ENCODE measurements at places on chromosomes 5 and 9. TPM values are rescaled to one million over a fixed set of nuclear protein-coding genes. Genes with fewer than 3 reads are reported as not detected.

Gene HTR1A
- not detected for total RNA-seq

Gene MYMK
- not detected for total RNA-seq

Gene LCN1
- total RNA-seq = not detected

Gene HMCN2
- total RNA-seq = not detected

- DNase-seq = no peak
Observed at GRCh38 chr5:1883925-1884677, 1.4 kb upstream of the IRX4 start.

DNA sequence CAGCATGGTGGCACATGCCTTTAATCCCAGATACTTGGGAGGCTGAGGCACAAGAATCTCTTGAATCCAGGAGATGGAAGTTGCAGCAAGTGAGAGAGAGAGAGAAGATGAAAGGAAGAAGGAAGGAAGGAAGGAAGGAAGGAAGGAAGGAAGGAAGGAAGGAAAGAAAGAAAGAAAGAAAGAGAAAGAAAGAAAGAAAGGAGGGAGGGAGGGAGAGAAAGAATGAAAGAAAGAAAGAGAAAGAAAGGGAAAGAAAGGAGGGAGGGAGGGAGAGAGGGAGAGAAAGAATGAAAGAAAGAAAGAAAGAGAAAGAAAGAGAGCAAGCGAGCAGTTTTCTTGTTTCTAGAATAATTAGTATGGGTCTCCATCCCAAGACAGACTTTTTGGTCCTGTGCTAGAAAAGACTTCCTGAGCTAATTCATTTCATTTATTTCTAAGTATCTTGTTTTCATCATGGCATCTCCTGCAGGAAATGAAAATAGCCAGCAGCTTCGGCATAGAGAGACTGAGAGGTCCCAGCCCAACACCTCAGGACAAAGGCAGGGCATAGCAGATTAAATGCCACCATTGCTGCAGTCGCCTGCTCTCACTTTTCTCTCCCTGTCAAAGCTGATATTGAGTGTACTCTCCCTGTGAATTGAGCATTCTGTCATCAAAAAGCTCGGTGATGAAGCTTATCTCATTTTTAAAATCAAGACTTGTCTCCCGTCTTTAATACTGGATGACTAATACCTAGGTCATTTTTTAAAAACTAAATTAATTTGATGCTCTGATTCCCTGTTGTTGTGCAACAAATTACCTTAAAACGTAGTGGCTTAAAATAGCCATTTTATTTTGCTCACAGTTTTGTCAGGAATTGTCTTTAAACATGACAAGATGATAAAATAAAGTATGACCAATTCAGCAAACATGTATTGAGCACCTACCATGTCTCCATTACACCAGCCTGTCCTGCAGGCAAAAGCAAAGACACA, 91.8 kb upstream of the ADRA1B start:
- no peak for DNase-seq

DNA sequence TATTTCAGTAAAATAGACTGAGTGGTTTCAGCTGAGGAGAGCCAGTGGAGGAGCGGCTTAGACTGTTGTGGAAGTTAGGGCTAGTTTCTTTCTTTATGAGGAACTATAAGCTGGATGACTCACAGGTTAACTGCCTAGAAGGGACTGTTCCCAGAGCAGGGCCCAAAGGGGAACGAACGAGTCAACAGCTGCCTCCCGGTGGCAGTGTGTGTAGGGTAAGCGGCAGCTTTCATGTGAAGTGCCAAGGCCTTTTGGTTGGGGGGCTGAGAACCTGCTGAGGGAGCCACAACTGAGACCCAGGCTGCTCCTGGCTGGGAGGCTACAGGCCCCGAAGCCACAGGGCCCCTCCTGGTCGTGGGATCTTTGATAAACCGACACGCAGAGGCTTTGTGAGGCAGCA, 7.0 kb downstream of the SQSTM1 start:
- no peak for DNase-seq

GRCh38 chr9:80957801-80958200, 731.5 kb downstream of the TLE1 start:
- DNase-seq = no peak

GRCh38 chr5:131814990-131815389, 18.2 kb upstream of the FNIP1 start:
- peak; percentile 68 for DNase-seq

- no peak for DNase-seq
Observed at GRCh38 chr5:172830876-172831662, 3.0 kb upstream of the ERGIC1 start.

DNA sequence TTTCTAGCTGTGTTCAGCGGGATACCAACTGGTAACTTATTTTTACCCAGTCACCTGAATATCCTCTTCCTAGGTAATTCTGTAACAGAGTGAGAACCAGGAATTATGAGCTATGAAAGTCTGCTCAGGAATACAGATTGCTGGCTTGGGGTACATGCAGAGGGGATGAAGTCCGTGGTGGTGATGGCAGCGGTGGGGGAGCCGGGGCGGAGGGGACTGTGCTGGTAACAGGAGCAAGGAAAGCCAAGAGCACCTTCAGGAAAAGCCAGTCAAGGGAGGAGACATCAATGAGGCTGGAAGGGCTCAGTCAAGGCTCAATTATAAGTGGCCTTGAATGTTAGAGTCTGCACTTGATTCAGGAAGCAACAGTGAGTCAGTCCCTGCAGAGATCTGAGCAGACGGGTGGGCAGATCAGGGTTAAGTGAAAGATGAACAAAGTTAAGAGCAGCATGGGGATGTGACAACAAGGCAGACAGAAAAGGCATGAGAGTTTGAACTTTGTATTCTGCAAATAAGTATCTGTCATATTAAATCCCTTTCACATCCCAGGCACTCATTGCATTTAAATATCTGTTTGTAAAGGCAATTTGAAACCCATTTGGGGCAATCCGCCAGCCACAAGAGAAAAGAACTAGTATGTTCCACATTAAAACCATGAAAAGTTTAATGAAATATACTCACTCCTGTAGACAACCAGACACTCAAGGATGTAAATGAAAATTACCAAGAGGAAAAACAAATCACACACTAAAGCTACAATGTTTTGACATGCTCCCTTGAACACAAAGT, 101.2 kb downstream of the TTC39B start:
- DNase-seq = no peak

- no peak for DNase-seq
Observed at GRCh38 chr5:89055015-89055694, 172.2 kb upstream of the MEF2C start.

DNA sequence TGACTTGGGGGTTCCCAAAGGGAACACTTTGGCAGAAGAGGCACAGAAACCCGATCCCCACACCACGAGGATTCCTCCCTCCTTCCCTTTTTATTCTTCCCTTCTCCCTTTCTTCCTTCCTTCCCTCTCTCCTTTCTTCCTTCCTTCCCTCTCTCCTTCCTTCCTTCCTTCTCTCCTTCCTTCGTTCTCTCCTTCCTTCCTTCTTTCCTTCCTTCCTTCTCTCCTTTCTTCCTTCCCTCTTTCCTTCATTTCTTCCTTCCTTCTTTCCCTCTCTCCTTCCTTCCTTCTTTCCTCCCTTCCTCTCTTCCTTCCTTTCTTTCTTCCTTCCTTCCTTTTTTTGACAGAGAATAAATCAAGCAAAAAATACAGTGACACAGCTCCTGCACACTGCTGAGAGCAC, 168.0 kb upstream of the NFIL3 start:
- DNase-seq = no peak

GRCh38 chr5:44334622-44335021, 54.6 kb downstream of the FGF10 start:
- DNase-seq = no peak

GRCh38 chr5:74575741-74576538, 64.6 kb downstream of the ENC1 start:
- no peak for DNase-seq

- DNase-seq = no peak
Observed at GRCh38 chr5:56422076-56422762, 189.1 kb upstream of the ANKRD55 start.

GRCh38 chr9:38432922-38433510, 8.8 kb upstream of the IGFBPL1 start:
- peak; percentile 20 for DNase-seq

- peak; percentile 16 for DNase-seq
Observed at GRCh38 chr5:123209502-123210027, 120.5 kb downstream of the PRDM6 start.

- DNase-seq = no peak
Observed at GRCh38 chr5:28310696-28311095, 1272.3 kb upstream of the CDH9 start.

- no peak for DNase-seq
Observed at GRCh38 chr9:123372766-123373446, 16.9 kb downstream of the CRB2 start.

- DNase-seq = no peak
Observed at GRCh38 chr9:131167146-131167692, 41.8 kb downstream of the NUP214 start.

DNA sequence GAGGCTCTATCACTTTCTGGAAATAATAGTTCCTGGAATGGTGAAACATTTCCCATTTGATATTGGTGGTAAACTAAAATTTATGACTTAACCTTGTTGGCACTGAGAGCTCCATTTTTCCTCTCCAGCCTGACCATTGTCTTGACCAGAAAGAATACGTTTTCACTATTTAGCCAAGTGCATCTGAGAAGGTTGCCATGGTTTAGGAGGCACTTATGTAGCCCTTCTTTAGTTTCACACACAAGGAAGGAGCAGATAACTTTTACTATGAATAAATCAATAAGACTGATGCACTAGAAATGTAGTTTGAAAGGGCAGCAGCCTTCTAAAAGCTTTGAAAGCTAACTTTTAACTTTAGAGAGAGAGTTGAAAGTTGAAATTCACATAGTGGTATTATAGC, 1045.5 kb upstream of the CDH6 start:
- DNase-seq = no peak
